Testis (tissue), 5 donors: ENCODE measurements at places on chromosomes 5 and 9. TPM values are rescaled to one million over a fixed set of nuclear protein-coding genes. Genes with fewer than 3 reads are reported as not detected.

The DENND4C gene
- 136 TPM for total RNA-seq

The CDH10 gene
- total RNA-seq: 1.4 TPM

The SIT1 gene
- not detected for total RNA-seq

The FOXD4L3 gene
- not detected for total RNA-seq

The MYOZ3 gene
- total RNA-seq: 12.7 TPM

The NADK2 gene
- 42.2 TPM for total RNA-seq

The PARP8 gene
- total RNA-seq: 14.4 TPM

The MACIR gene
- total RNA-seq: 21.6 TPM

The PCA3 gene
- total RNA-seq: 0.39 TPM

The LVRN gene
- total RNA-seq: 6.1 TPM

The SLC6A18 gene
- 0.24 TPM for total RNA-seq

The MEF2C gene
- 19.9 TPM for total RNA-seq

The CARTPT gene
- total RNA-seq: 15.0 TPM
